ENCODE measurements at places on chromosomes 7 and 10.

DNA sequence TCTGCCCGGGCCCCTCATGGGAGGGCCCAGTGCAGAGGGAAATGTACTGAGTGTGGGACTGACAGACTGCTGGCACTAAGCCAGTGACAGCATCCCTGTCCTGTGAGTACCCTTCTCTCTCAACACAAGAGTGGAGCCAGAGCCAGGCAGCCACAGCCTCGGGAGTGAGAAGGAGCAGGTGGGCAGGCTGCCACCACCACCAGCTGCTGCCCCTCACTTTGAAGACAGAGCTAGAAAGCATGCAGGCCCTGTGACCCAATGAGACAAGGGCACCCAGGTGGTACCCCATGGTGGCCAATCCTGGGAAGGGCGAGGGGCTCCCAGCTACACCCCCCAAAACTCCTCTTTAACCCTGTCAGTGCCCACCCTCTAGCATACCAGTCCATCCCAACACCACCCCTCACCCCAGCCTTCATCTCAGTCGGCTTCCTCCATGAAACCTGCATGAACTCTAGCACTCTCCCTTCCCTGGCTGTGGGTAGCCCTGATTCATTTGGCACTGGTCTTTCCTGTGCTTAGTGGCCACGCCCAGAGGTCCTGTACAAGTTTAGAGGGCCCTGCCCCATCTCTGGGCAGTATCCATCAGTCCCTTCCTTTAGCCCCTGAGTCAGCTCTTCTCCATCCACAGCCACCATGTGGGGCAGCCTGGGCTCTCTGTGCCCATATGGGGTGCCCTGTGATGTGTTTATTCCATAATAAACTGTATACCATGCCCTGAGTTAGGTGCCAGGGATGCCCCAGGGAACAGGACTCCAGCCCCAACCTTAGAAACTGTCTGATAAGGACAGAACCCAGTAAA lies 207.0 kb upstream of the ZMIZ1 start:
- no peak for DNase-seq

DNA sequence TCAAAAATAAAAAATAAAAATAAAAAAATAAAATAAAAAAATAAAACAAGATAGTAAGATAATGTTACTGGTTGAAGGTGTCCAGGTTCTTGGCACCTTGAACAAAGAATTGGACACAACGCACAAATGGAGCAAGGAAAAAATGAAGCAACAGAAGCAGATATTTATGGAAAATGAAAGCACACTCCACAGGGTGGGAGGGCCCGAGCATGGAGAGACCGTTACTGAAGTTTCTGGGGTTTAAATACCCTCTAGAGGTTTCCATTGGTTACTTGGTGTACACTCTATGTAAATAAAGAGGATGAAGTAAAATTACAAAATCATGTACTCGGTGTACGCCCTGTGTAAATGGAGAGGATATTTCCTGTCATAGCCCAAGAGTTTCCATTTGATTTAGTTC lies 15.7 kb upstream of the PFKP start:
- no peak for DNase-seq

DNA sequence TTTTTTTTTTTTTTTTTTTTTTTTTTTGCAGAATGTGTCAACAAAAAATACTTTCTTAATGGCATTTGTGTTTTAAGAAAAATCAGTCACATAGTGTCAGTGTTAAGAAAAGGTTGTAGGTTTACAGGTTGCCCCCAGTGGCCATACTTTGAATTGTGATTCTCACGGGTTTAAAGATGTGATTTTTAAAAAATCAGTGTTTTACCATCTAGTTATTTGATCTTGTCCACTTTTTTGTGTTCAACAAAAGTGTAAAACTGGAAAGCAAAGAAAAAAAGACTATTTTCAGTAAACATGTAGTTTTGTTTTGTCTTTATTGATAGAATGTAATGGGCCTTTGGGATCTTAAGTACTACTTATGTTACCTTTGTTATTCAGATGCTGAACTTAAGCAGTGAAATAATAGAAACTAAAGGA lies 25.7 kb downstream of the SUV39H2 start:
- no peak for DNase-seq

GRCh38 chr10:72009425-72010081 lies 45.4 kb downstream of the CHST3 start:
- DNase-seq = no peak

- no peak for DNase-seq
Measured at GRCh38 chr7:41148521-41148951, 554.4 kb downstream of the INHBA start.

GRCh38 chr10:42242135-42242805 lies 396.1 kb downstream of the ZNF33B start:
- no peak for DNase-seq
